Glomerular endothelial cell (primary cell): ENCODE measurements at places on chromosomes 1 and 21. TPM values are rescaled to one million over a fixed set of nuclear protein-coding genes. Genes with fewer than 3 reads are reported as not detected.

DNA sequence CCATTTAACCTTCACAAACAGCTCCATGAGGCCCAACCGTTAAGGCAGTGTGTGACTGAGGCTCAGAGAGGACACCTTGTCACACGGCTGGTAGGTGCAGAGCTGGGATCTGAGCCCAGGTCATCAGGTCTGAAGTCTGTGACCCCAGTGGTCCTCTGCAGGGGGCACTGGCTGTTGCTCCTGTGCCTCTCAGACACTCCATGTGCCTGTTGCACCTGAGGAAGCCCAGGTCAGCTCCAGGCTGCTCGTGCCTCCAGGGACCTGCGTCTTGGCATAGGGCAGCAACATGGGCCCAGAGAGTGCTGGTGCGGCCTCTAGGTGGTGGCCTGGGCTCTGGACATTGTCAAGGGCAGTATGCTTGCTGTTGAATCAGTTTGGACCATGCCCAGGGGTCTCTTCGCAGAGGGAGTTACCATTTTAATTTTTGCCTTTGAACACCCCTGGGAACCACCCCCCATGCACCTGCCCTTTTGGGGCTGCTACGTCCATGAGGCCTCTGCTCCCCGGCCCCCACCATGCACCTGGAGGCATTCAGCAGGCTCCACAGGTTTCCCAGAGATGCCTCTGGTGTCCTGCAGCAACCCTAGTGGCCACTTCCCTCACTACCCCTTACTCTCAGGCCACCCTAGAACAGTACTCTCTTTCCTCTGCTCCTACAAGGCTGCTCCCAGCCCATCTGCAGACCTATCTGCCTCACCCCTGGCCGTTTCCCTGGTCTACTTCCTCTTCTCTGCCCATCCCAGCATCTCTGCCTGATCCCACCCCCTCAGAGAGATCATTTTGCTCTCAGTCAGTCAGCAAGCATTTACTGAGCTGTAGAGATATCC lies 25.2 kb upstream of the EPS8L3 start:
- no peak for DNase-seq

DEPDC1 gene
- total RNA-seq, result 2.1 and 6.0 TPM in 2 replicates

MACF1 gene
- 522 and 612 TPM in 2 replicates for total RNA-seq

KHDC4 gene
- total RNA-seq, result 24.5 and 34.8 TPM in 2 replicates

- DNase-seq, result no peak
Observed at GRCh38 chr1:96721053-96721415, 550 bp upstream of the PTBP2 start.

GRCh38 chr1:37058424-37058988 lies 24.2 kb upstream of the GRIK3 start:
- no peak for DNase-seq

SV2A gene
- 1.8 and 2.6 TPM in 2 replicates for total RNA-seq

DNA sequence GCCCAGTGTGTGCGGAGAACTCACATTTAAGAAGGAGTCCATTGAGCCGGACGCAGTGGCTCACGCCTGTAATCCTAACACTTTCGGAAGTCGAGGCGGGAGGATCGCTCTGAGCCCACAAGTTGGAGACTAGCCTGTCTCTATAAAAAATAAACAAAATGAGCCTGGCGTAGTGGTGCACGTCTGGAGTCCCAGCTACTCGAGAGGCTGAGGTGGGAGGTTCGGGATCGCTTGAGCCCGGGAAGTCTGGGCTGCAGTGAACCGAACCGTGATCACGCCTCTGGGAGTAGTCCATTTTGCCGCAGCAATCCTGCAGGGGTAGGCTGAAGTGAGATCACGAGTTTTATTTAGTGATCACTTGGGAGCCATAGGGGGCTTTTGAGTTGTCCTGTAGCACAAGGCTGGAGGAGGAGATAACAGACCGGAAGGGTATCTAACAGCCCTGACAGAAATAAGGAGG lies 497 bp upstream of the FUCA1 start:
- no peak for DNase-seq

GRCh38 chr1:65512967-65513780 lies 92.7 kb downstream of the LEPR start:
- DNase-seq, result no peak

DNA sequence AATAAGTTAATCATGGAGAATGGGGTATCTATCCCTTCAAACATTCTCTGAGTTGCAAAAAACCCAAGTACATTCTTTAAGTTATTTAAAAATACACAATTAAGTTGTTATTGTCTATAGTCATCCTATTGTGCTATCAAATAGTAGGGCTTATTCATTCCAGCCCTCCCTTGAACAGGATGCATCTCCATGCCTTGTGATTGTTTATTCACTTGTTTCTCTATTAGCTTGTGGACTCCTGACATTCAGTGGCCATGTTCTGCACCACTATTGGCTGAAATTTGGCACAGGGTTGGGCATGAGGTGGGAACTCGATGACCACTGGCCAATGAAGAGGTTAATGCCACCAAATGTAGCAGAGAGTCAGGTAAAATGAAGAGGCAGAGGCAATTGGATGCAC lies 272.8 kb downstream of the TNR start:
- no peak for DNase-seq

DNA sequence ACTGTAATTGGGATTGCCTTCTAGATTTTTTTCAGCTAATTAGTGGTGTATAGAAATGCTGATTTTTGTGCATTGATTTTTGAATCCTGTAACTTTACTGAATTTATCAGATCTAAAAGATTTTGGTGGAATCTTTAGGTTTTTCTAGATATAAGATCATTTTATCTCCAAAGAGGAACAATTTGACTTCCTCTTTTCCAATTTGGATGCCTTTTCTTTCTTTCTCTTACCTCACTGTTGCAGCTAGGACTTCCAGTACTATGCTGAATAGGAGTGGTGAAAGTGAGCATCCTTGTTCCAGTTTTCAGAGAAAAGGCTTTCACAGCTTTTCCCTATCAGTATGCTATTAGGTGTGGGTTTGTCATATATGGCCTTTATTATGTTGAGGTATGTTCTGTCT lies 53.6 kb downstream of the TESK2 start:
- no peak for DNase-seq

LCE2A gene
- total RNA-seq, result not detected in 2 replicates
